ENCODE measurements at places on chromosomes 6 and 20.

GRCh38 chr6:122033564-122034181, 365.8 kb upstream of the HSF2 start:
- peak; percentile 48 for DNase-seq

DNA sequence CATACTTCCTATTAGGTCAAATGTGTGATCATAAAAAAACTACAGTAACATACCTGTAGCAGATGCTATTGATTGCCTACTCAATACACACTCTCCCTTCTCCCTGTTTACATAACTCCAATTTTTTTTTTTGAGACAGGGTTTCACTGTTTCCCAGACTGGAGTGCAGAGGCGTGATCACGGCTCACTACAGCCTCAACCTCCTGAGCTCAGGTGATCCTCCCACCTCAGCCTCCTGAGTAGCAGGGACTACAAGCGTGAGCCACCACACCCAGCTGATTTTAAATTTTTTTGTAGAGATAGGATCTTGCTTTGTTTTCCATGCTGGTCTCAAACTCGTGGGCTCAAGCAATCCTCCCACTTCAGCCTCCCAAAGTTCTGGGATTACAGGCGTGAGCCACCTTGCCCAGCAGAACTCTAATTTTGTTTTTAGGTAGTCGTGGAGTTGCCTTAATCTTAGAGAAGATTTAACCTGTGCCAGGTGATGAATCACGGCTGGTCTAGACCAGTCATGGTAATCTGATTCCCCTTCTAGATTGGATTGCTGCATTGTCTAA, 14.0 kb upstream of the KIF3B start:
- DNase-seq, result no peak

- no peak for DNase-seq
Measured at GRCh38 chr6:126531840-126532239, 191.9 kb downstream of the CENPW start.

DNA sequence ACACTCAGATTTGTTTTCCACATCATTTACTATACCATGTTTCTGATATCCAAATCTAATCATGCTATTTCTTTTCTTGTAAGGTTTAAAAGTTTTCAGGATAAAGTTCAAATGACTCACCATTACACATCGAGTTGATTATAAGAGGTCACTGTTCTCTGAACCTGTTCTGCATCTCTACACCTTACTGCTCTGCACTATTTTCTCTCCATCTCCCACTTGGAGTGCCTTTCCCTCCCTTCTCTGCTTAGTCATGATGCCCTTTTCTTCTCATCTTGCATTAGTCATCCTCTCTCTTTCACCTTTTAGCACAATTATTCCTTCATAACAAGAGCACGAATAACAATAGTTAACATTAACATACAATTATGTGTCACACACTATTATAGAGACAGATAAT, 37.5 kb upstream of the FUT9 start:
- no peak for DNase-seq

Measured in midbrain (tissue), 1 donor.